Stimulated activated CD4-positive, alpha-beta T cell treated with anti-CD3 and anti-CD28 coated beads, Interleukin-12 subunit alpha, Interleukin-12 subunit beta, amount 100 ng/mL, for 48 hours (primary cell): ENCODE measurements at places on chromosomes 2 and 18.

DNA sequence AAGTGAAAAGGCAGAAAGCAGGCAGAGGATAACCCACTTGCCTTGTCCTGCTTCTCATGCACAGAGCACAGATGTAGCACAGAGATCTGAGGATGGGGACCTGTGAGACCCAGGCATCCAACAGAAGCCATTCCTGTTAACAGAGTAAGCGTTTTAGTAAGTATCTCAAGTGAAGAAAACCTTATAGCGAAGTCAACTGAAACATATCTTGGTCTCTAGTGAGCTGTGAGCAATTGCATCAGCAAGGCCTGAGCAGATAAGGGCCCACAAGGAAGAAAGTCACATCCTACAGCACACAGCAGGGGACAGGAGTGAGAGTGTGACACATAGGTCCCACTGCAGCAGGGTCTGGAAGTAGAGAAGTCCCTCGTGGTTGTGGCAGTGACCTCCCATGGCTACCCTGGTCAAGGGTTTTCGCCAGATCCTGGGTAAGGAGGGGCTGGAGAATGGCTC is 248.7 kb upstream of the TNP1 start:
- DNase-seq = no peak

- no peak for DNase-seq
Measured at GRCh38 chr2:140085674-140086073, 1305.5 kb upstream of the NXPH2 start.

- no peak for DNase-seq
Measured at GRCh38 chr2:88658326-88658725, 31.1 kb upstream of the EIF2AK3 start.

DNA sequence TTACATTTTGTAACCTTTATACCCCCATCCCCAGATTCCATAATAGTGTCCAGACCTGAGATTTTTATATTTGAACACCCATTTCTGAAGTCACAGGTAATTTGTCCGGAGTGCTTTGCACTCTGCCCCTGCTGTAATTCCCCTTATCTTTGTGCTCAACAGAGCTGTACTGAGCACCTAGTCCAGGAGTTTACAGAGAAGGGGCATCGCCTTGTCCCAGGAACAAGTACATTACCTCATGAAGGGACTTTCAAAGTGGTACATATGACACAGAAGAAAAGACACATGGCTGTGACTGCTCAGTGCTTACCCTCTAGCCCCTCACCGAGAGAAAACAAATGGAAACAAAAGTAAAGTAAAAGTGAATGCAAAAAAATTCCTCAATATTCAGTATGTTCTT is 373.5 kb downstream of the SOX11 start:
- DNase-seq = no peak

GRCh38 chr2:28327956-28328922 is 64.4 kb upstream of the FOSL2 start:
- no peak for DNase-seq

DNA sequence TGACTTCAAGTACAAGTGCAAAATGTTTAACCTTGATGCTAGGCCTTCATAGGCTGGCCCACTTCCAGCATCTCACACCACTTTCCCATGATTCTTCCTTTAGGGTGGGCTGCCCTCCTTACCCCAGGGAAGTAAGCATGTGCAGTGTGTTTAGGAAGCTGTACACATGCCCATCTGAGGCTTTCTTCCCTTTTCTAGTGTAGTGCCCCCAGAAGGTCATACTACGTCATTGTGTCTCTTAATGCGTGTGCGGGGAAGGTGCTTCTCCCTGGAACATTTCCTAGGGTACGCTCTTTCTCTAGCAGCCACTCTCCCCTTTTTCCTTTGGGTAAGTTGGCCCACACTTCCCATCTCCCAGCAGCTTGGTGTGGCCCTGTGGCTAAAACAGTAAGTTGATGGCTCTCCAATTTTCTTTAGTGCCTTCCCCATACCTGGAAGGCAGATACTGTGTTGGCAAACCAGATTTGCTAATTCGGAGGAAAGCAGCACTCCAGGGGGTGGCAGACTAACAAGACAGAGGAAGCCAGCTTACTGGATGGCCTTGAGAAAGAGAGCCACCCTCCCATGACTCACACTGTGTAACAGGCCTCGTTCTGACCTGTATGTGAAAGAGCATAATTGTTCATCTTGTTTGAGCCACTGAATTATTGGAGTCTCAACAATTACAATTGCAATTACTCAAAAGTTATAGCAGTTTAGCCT is 1.1 kb upstream of the SULT6B1 start:
- DNase-seq = no peak

GRCh38 chr2:170892391-170892951 is 36.6 kb upstream of the GORASP2 start:
- no peak for DNase-seq
